Renal cortex interstitium (tissue), 15 donors: ENCODE measurements at places on chromosomes 1 and 21.

GRCh38 chr1:204867666-204868339 lies 2.9 kb upstream of the NFASC start:
- no peak for DNase-seq

- no peak for DNase-seq
These were observed 685.3 kb upstream of the CHRM3 start for GRCh38 chr1:238701024-238701423.

DNA sequence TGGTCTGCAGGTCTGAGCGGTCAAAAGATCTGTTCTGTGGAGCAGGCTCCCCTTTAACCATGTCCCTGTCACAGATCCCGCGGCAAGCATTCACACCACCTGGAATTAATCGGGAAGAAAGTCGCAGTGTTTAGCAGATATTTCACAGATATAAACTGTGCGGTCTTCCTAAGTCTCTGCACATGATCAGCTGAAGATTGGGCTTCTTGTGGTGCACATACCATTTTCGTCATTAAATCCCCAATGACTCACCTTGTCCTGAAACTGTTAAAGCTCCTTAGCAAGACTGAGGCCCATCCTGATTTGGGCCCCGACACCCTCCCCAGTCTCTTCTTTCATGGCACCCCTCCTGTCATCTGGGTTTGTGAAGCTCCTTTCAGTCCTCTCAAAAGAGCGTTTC lies 158.8 kb downstream of the KIF26B start:
- DNase-seq = no peak

- DNase-seq = no peak
These were observed 74.4 kb downstream of the CD58 start for GRCh38 chr1:116496380-116496779.

DNA sequence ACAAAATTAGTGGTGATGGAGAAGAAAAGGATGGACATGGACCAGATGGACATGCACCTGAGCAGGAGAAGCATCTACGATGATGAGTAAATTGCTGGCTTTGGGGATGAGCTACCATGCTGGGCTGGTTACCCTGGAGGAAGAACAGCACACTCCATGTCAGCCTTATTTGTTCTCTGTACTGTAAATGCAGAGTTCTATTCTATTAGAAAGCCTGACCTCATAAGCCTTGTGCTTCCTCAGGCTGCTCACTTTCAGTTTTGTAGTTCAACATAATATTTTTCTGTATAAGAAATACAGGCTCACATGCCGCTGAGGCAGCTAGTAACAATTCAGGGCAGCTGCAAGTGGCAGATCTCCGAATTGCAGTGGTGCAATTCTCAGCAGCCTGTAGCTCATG lies 249.6 kb downstream of the PLA2G4A start:
- DNase-seq = no peak

DNA sequence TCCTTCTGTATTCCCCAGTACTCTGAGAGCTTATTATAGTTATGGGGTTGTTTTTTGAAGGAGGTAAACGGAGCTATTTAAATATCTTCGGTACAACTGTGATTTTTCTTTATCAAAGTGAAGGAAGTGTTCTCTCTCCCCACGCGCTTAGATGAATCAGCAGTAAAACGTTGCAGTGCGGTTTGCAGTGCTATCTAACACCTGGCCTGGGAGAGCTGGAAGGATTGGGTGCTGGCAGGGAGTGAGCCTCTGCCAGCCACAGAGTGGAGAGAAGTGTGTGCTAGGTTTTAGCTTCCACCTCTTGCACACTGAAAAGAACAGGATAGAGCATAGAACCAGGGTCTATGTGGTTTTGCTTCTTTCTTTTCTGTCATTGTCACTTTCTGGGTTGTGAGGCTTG lies 165.9 kb downstream of the SDCCAG8 start:
- no peak for DNase-seq

DNA sequence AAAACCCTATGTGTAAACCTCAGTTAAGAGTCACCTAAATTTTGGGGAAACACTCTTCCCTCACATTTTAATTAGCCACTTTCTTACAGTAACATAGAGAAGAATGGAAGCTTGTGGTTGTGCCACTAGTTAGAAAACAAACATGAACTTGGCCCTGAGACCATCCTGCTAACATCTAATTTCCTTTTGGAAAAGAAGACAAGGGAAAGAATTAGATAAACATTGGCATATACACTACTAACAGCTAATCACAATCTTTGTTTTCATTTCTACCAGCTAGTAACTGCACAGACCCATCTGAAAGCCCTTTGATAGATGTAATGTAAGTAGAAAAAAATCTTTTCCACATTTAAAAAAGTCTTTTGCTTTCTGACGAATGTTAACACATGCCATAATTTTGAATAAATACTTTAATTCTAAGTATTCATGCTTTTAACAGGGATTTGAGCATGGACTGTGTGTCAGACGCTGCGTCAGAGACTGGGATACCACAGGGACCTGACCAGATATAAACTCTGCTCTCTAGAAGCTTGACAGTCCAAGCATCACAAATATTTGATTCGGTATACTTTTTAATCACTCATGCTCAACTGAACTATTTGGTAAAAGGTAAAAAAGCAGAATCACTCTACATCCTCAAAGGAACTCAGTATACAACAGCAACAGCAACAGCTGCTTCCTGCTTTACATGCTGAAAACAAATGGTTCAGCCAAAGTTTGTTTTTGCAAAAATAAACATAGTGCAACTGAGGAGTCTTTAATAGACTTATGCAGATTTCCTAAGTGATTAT lies 30.2 kb downstream of the DPH5 start:
- peak; percentile 5 for DNase-seq

DNA sequence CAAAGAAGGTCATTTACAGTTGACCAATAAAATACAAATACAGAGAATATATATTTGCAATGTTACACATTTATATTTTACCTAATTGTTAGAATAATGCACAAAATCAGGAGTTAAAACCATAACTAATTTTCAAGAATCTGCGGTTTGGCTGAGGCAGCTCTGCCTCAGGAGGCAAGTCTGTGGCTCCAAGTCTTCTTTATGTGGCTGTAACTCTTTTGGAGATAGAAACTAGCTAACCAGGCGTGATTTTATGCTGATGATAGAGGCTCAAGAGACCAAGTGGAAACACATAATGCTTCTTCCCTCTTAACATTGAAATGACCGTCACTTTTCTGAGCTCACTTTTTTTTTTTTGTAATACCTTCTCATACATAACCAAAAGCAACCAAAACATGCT lies 744.7 kb upstream of the CXADR start:
- no peak for DNase-seq

GRCh38 chr1:203269654-203270020 lies 35.7 kb upstream of the BTG2 start:
- DNase-seq = no peak

GRCh38 chr21:14952916-14953315 lies 111.9 kb downstream of the NRIP1 start:
- DNase-seq = no peak

DNA sequence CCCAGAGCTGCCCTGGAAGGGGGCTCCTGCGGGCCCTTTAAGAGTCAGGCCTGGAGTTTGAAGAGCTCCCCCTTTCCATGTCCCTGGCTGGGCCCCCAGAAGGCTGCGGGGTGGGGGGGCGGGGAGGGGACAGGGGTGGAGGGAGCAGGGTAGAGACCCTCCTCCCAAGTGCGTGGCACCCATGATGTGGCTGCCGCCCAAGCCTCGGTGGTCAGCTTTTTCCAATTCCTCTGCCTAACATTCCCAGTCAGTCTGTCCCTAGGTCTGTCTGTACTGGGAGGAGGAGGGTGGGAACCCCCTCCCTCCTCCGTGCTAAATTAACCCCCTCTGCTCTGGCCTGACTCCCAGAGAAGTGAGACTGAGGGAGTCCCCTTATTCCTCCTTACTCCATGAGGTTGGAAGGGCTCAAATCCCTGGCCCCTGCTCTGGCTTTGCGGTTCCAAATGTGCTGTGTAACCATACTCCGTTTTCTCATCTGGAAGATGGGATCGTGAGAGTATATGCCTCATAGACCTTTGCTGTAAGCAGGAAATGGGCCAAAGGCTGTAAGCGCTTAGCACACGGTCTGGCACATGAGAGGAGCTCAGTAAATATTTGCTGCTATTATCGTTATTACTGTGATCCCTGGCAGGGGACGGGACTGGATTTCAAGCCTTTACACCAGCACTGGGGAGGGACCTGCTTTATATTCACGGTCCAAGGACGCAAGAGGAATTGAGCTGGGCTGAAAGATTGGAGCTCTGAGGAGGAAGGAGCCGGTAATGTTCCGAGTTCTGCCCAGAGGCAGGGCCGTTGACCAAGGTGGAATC lies 658 bp upstream of the COL16A1 start:
- DNase-seq = no peak

DNA sequence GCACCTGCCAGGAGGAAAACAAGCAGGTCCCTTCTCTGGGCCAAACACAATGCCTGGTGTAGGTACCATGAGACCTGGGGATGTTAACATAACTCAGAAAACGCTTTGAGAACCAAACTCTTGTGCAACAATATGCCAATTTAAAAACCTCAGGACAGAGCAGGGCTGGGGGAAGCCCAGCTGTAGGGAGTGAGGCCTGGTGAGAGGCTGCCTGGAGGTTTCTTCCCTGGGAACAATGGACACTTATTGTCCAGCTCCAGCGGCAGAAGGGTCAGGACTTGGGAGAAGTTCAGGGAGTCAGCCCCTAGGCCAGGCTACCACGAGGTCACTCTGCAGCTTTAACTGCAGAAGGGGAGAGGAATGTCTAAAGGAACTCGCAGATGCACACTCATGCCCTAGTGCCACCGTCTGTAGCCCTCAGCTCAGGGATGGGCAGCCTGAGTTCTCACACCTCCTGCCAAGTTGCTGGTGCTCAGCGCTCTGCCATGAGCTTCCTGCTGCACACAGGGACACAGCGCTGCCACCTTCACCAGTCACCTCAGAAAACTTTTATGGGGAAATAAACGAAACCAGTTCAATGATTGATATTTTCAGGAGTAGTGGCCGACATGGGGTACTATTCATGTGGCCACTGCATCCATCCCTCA lies 8.5 kb downstream of the GPR157 start:
- DNase-seq = no peak

GRCh38 chr1:51506537-51506936 lies 12.5 kb downstream of the EPS15 start:
- DNase-seq = no peak

DNA sequence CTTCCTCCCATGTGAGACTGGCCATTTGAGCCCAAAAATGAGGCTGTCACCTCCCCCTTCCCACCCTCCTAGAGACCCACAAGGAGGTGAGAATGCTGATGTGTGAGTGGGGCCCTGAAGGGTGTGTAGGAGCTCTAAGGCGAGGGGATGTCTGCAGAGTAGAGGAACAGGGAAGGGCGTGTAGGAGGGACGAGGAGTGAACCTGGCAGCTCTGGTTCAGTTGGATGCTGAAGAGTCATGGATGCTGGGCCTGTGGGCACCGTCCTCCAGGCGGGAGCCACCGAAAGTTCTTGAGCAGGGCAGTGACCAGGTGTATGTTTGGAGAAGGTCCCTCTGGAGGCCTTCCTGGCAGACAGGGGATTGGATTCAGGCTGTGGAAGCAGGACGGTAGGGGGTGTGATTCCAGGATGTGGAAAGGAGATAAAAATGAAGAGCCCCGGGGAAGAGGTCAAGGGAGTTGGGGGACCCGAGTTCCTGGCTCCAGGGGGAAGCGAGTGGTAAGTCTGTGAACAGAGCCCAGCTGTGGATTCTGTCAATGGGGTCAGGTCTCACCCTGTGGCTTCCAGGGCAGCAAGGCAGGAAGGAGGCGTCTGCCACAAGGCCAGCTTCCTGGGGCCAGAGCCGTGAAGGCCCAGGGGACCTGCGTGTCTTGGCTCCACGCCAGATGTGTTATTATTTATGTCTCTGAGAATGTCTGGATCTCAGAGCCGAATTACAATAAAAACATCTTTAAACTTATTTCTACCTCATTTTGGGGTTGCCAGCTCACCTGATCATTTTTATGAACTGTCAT lies 7.9 kb downstream of the SAMD11 start:
- no peak for DNase-seq

- no peak for DNase-seq
These were observed 1.4 kb downstream of the IFFO2 start for GRCh38 chr1:18955131-18955440.

- DNase-seq = no peak
These were observed 4.6 kb downstream of the ZFP69B start for GRCh38 chr1:40454873-40455272.

DNA sequence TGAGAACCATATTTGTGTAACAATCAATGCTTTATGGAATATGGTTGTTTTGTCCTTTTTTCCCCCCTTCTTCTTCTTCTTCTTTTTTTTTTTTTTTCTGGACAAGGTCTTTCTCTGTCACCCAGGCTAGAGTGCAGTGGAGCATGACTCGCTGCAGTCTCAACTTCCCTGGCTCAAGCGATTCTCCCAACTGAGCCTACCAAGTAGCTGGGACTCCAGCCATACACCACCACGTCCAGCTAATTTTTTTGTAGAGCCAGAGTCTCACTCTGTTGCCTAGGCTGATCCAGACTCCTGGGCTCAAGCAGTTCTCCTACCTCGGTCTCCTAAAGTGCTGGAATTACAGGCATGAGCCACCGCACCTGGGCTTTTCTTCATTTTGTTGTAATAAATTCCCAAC lies 86.7 kb downstream of the FMN2 start:
- no peak for DNase-seq

DNA sequence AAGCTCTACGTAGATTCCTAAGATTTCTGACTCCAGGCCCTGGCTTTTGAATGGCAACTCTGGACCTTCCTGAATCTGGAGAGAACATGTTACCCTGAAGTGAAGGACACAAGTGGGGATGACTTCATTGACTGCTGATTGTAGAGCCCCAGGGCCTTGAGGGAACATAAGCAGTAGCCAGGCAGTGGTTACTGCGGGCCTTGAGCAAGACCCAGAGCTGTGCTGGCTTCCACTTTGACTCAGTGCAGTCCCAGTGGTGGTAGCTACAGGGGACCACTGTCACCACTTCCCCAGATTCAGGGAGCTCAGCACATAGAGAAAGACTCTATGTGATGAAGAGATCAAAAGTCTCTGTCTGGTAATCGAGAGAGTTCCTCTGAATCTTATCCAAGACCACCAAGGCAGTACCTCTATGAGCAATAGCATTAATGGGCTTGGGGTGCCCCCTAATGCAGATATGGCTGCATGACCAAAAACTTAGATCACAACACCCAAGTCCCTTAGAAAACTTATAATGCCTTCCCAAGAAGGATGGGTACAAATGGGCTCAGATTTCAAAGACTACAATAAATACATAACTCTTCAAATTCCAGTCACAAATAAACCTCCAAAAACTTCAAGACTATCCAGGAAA lies 1278.3 kb downstream of the AMY1C start:
- no peak for DNase-seq

GRCh38 chr1:76868916-76869315 lies 1.6 kb downstream of the ST6GALNAC5 start:
- DNase-seq = no peak

- DNase-seq = no peak
These were observed 283.2 kb upstream of the LYPLAL1 start for GRCh38 chr1:218890451-218890850.

DNA sequence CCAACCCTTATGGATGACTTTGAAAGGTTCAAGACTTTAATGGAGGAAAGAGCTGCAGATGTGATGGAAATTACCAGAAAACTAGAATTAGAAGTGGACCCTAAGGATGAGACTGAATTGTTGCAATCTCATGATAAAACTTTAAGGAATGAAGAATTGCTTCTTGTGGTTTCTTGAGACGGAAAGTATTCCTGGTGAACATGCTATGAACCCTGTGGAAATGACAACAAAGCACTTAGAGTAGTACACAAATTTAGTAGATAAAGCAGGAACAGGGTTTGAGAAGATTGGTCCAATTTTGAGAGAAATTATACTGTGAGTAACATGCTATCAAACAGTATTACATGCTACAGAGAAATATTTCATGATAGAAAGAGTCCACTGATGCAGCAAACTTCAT lies 215.4 kb downstream of the OMA1 start:
- DNase-seq = no peak
